ENCODE measurements at places on chromosomes 7 and 10.

GRCh38 chr7:158495786-158496185 lies 91.8 kb downstream of the PTPRN2 start:
- no peak for DNase-seq

DNA sequence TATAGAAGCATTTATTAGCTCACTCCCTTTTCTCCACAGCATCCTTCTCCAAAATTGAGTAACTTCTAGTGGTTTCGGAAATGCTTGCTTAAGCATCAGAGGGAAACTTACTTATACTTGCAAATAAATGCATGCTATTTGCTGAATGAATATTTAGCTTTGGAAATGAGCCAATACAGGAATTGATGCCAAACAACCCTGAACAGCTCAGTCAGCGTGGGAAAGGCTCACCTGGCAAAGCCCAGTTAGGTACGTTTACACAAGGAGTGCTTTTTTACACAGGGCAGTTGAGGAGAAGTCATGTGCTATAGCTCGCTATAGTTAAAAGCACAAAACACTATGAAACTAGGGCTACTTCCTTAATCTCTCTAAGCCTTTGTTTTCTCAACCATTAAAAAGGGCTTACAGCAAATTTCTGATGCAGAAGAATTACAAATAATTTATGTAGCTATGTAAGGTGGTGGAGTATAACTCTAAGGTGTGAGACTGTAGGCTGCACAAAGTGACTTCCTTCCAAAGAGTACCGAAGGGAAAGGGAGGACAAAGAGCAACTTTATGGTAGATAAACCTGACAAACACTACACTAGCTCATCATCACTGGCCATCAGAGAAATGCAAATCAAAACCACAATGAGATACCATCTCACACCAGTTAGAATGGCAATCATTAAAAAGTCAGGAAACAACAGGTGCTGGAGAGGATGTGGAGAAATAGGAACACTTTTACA lies 498.2 kb downstream of the PHTF2 start:
- no peak for DNase-seq

- DNase-seq, result no peak
Measured at GRCh38 chr10:75978213-75978612, 546.8 kb downstream of the LRMDA start.

DNA sequence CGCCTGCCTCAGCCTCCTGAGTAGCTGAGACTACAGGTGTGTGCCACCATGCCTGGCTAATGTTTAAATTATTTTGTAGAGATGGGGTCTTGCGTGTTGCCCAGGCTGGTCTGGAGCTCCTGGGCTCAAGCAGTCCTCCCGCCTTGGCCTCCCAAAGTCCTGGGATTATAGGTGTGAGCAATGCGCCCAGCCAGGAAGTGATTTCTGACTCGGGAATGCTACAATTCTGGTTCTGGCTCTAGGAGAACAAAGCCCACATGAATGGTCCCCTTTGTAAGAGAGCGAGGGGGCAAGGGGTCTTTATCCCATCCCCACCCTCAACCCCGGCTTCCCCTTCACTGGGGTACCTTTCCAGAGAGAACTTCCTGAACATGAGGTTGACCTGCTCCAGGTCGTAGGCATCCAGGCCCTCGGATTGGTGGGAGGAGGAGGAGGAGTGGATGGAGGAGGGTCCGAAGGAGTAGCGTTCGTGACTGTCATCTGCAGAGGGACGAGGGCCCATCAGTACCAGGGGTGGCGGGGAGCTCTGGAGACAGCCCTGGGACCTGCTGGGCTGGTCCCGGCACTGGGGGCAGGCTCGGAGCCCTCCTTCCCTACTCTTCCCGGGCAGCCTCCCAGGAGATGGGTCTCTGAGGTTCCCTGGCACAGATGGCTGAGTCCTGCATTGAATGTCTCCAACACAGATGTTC lies 79.9 kb upstream of the GNA12 start:
- DNase-seq, result peak; percentile 49

- no peak for DNase-seq
Measured at GRCh38 chr7:112892263-112892662, 102.1 kb upstream of the TMEM168 start.

DNA sequence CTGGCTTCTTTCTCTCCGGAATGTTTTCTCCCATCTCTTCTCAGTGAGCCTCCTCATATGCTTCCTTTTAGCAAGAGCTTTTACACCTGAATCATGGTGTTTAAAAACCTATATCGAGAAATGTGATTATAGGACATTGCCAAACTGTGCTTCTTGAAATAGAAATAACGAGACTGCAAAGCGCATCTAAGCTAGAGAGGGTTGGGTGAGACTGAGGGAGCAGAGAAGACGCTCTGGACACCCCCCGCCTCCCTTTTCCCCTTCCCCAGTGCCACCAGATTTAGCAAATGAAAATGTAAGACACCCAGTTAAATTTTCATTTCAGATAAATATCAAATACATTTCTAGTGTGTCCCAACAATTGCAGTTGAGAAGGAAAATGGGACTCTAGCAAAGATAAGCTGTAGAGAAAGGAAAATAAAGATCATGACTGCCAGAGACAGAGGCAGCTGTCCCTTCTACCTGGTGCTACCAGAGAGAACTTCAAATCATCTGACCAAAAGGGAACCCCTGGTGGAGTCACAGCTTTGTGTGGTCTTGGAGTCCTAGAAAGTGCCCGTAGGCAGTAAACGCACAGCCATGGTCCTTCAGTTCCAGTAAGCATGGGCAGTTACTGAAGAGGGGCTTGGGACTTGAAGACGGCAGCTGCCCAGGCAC lies 14.6 kb downstream of the GSDME start:
- DNase-seq, result no peak

- no peak for DNase-seq
Measured at GRCh38 chr7:26705567-26705966, 158.8 kb downstream of the SKAP2 start.

DNA sequence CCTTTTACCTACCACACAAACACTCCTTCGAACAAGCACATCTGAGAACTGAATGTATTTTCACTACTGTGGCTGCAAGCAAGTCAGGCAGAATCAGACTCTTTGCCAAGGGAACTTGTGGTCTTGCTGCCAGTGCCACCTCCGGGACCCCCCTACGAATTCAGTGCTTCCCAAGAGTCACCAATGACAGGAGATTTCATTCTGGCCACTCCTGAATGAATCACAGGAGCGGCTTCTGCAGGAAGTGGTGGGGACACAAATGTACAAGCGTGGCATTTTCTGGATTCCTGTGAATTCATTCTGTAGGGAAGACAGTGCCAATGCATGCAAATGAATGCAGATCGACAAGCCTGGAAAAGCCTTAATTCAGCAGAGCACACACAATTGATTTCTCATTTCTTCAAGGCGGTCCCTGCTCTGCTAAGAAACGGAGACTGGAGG lies 161.2 kb downstream of the CAMK1D start:
- no peak for DNase-seq

GRCh38 chr7:132966754-132967469 lies 115.0 kb downstream of the CHCHD3 start:
- no peak for DNase-seq

GRCh38 chr10:76429368-76430060 lies 998.1 kb downstream of the LRMDA start:
- DNase-seq, result no peak

- DNase-seq, result no peak
Measured at GRCh38 chr7:134121632-134122139, 5.5 kb upstream of the LRGUK start.

DNA sequence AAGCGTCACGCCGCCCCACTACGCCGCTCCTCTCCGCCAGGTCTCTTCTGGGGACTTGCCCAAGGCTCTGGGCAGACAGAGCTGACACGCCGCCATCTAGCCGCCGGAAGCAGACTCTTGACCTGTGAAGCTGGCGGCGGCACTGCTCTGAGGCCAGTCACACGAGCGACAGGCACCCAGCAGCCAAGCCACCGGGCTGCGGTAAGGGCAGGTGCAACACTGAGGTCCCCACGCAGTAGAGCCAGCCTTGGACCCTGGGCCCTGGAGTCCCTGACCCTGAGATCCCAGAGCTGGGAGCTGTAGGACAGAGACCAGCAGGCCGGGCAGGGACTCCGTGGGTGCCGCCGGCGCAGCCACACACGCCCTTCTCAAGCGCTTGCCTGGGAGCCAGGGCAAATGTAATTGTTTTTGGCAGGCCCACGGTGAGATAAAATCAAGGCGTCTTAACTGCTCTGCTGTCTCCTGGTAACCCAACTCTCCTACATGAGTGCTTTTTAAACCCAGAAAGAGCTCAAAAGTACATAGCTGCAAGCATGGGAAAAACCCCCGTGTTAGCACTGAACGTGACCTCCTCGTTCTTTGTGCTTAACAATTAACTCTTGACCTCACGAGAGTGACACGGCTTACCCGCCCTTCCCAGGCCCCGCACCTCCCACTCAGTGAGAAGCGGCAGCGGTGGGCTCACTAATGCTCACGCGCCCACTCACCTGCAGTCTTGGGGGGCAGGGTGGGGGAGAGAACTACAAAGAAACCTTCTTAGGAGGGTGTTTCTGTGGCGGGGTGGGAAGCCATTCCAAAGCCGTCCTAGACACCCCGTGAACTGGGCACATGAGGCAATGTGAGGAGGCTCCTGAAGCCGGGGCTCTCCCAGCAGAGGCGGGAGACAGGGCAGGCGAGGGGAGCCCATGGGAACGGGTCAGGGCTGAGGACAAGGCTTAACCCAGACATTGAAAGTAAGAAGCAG lies 8.5 kb downstream of the GPER1 start:
- no peak for DNase-seq

GRCh38 chr7:90772410-90772809 lies 176.3 kb downstream of the CDK14 start:
- DNase-seq, result no peak

GRCh38 chr7:137717811-137718271 lies 128.9 kb downstream of the DGKI start:
- DNase-seq, result no peak

DNA sequence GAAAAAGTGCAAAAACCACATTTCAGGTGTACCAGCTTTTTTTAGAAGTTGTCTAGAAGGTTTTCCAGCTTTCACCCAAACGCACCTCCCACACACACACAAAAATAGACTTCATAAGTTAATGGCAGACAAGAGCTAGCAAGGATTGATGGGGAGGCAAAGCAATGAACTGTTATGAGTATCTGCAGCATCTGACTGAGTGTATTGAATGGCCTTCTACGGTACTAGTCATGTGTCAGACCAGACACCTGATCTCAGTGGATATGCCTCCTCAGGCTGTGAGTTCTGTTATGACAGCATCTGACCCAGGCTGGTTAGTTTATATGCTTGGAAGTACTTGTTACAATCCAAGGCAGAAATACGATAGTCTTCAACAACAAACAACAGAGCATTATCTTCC lies 406.1 kb upstream of the AUTS2 start:
- no peak for DNase-seq

DNA sequence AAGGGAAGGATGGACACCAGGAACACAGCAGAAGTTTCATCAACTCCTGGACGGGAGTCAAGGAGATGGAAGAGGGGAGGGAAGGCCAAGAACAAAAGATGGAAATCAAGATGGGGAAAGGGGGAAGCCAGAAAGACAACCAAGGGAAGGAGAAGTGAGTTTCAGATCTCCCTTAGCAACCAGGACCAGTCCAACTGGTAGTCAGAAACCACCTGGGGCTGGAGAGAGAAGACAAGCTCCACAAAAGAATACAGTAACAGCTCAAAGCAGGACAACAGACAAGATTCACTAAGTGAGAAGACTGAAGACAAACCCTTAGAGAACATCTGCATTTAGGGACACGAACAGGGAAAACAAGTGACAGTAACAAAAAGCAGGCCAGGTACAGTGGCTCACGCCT lies 30.6 kb downstream of the CDCA7L start:
- no peak for DNase-seq

GRCh38 chr7:42431873-42432272 lies 194.9 kb upstream of the GLI3 start:
- DNase-seq, result no peak

GRCh38 chr10:86282664-86283465 lies 83.7 kb downstream of the GRID1 start:
- DNase-seq, result peak; percentile 56

DNA sequence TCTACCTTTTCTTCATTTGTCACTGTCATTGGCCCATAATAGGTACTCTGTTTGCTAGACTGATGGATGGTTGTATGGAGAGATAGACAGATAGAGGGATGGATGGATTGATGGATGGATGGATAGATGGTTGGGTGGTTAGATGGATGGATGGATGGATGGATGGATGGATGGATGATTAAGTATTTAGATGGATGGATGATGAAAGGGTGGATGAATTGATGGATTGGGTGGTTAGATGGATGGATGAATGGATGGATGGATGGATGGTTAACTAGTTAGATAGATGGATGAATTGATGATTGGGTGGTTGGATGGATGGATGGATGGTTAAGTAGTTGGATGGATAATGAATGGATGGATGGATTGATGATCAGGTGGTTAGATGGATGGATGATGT lies 334.7 kb upstream of the AUTS2 start:
- no peak for DNase-seq

DNA sequence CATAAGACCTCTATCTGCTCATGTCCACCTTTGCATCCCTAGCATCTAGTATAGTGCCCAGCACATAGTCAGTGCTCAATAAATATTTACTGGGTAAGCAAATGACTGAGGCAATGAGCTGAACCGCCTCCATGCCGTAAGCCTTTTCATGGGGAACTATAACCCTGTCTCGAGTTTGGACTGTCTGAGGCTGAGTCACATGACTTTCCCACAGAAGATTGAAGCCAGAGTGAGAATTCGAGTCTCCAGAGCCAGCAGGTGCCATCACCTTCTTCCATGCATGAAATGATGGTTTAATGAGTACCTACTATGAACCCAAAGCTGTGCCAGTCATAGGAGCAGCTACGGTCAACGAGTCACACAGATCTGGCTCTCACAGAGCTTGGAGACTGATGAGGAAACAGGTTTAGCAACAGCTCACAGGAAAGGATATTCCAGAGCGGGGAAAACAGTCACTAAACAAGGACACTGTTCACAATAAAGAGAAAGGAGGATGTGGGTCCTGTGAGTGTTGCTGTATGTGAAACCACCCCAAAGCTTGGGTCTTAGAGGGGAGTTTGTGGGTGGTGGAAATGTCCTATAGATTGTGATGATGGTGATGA lies 75.2 kb downstream of the TEX36 start:
- no peak for DNase-seq

DNA sequence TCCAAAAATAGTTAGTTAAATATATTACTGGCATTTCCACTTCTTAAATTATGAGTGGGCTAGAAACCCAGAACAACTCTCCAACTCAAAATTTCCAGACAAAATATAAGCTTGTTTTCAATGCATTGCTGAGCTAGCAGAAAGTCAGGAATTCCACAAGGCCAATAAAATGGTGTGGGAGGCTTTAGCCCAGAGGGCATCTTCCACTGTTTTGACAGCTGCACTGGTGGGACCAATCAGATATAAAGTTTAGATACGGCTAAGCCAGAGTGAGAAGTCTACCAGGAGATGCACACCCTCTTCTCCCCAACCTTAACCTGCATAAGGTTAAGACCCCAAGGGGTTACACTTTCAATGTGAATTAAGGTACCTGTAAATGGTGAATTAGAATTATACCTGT lies 76.6 kb downstream of the AMPH start:
- DNase-seq, result no peak

DNA sequence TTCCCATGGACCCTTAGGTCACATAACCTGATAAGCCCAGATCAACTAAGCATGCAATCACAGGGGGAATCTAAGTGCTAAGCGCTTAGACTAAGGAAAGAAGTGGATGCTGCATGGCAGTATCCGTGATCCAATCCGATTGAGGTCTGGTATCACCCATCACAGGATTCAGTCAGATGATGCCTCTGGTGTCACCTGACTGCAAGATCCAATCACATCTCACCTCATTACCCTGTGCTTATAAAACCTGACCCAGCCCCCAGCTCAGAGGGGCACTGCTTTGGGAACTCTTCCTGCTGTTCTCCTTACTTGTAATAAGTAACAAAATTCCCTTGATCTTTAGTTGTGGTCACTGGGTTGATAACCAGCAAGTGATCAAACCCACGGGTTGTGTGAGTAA lies 84.7 kb upstream of the TMEM168 start:
- no peak for DNase-seq

GRCh38 chr7:69349291-69349690 lies 249.0 kb upstream of the AUTS2 start:
- no peak for DNase-seq

Data from cardiac septum (tissue), 1 donor.